ENCODE measurements at places on chromosomes 2 and 18.
A peak's percentile ranks its signal among the peaks of the same experiment; 100 is the strongest.

DNA sequence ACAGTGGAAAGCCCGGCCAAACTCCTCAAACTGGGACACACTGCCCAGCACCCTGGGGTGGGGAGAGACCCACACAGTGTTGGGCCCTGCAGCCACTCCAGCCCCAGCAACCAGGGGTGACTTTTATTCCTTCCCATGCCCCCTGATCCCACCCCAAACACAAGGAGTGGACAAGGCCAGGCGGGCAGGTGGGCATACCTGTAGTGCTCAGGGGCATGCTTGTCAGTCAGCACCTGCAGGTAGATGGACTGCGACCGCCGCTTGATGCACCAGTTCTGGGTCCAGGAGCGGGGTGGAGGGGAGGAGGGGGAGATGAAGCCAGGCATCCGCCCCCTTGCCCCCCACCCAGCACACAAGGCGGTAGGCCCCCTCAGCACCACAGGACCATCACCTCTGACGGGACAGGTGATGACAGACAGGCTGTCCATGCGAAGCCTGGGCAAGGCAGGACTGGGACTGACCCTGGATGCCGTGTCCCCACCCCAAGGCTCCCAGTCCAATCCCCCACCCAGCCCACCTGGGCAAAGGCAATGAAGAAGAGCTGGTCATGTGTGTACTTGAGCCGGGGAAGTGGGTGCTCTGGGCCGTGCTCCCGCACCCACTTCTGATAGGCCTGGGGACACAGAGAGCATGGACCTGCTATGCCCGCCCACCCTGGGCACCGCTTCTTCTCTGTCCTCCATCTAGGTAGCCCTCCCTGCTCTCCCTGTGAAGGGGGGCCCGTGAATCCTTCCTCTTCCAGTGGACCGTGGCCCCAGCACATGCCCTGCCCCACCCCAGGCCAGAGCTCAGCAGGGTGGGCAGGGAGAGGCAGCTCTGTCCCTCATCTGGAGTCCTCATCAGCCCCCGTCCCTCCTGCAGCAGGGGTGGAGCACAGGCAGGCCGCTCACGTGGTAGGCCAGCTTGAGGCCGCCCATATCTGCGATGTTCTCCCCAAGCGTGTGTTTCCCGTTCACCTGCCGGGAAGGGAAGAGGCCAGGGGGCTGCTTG lies 7.1 kb downstream of the ECEL1 start:
- no peak for DNase-seq

- DNase-seq: no peak
These were observed 11.8 kb downstream of the CELF4 start for GRCh38 chr18:37553633-37554398.

DNA sequence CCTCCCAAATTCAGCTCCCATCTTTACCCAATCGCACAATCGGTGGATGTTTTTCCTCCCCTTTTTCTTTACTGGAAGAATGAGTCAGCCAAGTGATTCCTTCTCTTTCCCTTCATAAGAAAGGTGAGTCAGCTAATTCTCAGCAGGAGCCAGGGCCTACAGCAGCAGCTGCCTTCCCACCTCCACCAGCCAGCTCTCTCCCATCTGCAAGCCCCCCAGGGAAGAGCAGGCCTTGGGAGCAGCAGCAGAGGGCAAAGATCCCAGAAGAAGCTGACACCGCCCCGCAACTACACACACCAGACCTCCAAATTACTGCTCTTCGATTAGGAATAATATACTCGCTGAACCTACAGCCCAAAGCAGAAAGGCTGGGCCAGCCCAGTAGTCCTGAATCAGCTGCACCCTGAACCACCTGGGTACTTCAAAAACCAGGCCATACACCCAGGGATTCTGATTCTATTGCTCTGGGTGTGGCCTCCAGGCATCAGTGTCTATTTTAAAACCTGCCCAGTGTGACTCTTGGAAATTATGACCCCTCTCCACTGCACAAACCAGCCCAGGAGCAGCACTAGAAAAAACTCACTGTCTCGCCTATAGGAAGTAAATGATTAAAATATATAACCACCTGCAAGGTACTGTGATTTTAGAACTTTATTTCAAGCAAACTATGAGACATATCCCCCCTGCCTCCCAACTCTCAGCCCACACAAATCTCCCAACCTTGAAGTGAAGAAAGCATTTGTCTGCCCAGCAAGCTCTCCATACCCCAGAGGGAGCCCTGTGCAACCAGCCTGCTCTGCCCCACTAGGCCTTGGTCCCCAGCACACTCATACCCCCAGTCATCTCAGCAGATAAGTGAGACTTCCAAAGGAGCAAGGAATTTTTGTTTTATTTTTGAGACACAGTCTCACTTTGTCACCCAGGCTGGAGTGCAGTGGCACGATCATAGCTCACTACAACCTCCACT lies 7.3 kb downstream of the SFXN5 start:
- no peak for DNase-seq

- DNase-seq: no peak
These were observed 243.5 kb downstream of the EIPR1 start for GRCh38 chr2:3134026-3134571.

DNA sequence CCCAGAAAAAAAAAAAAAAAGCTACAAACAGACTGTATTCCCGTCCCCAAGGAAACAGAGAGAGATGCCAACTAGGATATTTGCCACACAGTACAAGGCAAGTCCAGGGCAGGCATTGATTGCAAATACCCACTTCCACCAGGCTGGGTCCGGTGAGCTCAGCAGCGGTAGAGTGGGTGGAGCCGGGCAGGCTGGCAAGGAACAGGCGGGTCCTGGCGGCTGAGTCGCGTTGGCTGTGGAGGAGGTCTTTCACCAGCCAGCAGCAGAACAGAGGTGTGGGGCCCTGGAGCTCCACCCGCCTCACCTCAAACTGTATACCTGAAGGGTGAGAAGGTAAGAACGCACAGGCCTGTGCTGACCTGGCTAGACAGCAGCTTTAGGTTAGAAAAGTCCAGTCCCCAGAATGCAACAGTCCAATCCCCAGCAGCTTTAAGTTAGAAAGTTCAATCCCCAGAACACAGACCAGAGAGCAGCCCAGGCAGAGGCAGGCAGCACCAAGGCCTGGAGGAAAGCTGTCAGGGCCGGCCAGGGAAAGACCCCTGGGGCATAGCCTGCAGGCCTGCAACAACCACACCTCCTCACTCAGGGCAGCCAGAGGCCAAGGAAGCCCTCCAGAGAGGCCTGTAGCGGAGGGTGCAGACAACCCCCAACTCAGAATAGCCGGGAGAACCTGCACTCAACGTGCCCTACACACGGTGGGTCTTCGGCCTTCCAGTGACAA lies 21.9 kb upstream of the MTERF4 start:
- DNase-seq: peak; percentile 67

DNA sequence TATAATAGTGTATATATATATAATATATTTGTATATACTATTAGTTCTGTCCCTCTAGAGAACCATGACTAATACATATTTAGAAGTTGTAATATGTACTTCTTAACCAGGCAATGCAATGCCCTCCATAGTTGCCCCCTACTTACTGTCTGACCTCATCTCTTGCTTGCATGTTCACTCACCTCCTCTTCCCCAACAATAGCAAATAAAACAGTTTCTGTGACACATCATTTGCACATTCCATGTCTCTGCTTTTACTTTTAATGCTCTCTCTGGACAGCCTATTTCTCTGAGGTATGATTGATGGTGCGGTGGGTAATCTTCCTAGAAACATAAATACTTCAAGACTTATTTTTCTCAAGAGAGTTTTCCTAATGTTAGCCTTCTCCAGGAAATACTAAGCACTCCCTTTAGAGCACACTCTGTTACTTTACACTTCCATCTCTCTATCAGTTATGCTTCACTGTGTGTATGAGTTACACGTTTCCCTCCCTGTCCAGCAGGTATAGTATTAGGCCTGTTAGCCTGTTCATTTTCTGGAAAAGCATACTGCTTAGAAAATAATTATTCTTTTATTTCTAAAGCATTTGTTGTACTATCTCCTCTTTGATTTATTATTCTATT lies 295.6 kb upstream of the LRATD1 start:
- no peak for DNase-seq

DNA sequence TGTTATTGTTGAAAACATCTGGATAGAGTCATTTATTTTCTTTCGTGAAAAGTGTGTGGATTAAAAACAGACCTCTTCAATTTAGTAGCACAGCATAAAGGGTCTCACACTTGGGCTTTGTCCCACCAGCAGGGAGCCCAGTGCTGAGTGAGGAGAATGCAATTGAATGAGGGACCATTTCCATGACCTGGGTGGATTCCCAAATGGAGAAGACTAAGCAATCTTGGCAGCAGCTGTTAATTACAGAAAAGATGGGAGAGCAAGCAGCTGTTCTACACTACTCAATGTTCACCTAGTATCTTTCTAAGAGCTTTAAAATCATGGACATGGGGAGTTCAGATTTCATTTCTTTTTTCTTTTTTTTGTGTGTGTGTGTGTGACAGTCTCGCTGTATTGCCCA lies 121.8 kb upstream of the FN1 start:
- DNase-seq: no peak

GRCh38 chr2:237955640-237956401 lies 11.0 kb upstream of the UBE2F start:
- DNase-seq: peak; percentile 46

- no peak for DNase-seq
These were observed 1012.0 kb downstream of the LRP1B start for GRCh38 chr2:141118836-141119235.

DNA sequence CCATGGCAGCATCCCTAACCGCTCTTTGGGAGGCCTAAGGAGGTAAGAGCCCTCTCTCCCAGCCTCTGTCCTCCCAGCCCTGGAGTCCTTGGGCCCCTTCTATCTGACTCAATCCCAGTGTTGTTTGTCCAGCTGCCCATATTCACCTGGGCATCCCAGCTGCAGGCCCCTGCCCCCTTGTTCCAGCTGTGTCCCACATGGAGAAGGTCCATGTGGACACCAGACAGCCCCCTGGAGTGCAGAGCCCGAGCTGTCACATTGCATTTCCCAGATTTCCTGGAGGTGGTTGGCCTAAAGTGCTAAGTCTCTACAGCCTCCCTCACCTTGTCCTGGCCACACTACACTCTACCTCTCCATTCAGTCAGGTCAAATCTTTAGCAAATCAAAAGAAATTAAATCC lies 42.5 kb downstream of the PSD4 start:
- DNase-seq: no peak

GRCh38 chr18:24988253-24988840 lies 363.6 kb downstream of the ZNF521 start:
- DNase-seq: no peak

GRCh38 chr2:61538920-61539520 lies 864 bp upstream of the XPO1 start:
- DNase-seq: peak; percentile 45

GRCh38 chr2:197647961-197648690 lies 27.3 kb downstream of the RFTN2 start:
- DNase-seq: no peak

Measured in activated T-cell treated with anti-CD3 and anti-CD28 coated beads, Interleukin-2, amount 50 U/mL, for 72 hours (primary cell).